GM03348 (cell line): ENCODE measurements at places on chromosomes 16 and 17.
A peak's percentile ranks its signal among the peaks of the same experiment; 100 is the strongest.

DNA sequence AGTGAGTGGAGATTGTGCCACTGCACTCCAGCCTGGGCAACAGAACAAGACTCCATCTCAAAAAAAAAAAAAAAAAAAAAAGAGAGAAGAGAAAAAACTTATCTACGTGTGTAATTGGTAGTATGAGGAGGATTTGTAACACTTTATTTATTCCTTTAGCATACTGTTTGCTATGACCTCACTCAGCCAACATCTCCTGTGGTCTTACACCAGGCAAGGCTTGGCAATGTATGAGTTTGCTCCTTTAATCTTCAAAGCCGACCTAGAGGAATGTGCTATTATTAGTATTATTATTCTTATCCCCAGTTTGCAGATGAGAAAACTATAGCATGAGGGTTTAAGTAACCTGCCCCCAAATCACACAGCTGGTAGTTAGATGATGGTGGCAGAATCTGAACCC lies 35.8 kb upstream of the HAPSTR1 start:
- DNase-seq: no peak

DNA sequence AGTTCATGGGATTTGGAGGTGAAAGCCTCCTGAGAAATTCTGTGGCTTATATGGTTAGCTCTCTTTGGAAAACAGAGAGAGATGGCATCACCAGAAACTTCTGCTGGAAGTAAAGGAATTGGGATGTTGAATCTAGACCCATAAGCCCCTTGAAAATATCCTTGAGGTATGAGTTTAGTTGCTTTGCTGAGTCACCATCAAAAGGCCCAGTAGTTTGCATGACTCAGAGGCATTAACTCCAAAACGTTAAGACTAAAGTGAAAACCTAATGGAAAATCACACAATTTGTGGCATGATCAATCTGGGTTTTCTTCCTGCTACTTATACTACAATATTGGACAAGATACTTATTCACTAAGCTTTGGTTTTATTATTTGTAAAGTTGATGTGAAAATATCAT lies 349.2 kb upstream of the SALL1 start:
- DNase-seq: no peak

- peak; percentile 46 for DNase-seq
Observed at GRCh38 chr16:59859676-59860402, 1125.7 kb upstream of the GOT2 start.

DNA sequence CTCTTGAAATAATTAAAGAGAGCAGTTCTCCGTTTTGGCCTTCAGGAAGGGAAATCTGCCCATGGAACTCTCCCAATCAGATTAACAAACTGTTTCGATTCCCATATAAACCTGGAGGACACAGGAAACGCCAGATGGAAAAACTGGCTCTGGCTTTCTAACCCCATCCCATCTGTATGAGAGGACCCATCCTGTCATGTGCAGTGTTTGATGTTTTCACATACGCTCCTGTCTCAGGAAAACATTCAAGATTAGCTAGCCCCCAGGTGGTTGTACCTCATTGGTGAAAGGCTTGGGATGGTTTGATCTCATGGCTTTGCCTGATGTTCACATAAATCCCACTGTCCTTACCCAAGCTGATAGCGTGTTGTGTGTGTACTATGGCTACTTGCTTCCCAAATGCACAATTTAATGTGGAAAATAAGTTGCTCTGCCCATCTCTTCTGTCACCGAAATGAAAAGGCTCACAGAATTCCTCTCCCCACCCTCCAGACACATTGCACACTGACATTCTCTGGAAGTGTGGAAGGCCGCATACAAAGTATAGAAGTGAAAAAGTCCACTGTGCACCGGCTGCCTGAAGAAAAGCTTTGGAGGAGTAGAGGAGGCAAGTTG lies 18.2 kb upstream of the ERN1 start:
- DNase-seq: no peak

- no peak for DNase-seq
Observed at GRCh38 chr16:47019568-47019967, 46.1 kb upstream of the DNAJA2 start.

DNA sequence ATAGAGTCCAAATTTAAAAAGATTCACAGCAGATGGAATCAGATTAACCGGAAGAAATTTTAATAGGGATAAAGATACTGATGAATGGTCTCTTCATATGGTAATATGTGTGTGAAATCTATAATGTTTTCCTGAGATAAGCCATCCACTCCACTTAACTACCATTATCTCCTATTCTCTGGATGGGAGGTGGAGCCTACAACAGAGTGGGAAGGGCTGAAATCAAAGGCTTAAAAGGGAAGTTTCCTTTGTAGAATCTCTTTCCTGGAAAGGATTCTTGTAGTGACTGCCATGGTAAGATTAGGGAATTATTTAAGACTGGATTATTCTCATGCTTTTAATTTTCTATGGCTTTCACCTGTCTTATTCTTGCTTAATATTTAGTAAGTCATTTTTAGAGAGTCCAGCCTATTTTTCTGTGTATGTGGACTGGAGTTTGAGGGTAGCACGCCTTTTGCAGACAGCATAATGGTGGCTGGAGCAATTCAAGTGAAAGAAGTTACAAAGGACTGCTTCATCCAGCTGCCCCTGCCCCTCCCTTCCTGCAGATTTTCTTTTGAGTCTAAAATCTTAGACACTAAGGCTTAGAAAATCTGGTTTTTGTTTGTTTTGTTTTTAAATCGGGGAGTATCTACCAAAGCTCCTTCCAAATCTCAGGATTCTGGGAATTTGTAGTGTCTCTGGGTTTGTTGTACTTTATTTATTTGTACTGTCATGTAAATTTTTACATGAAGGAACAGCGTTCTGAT lies 26.5 kb downstream of the KAT7 start:
- no peak for DNase-seq

GRCh38 chr16:4115209-4115948 lies 863 bp downstream of the ADCY9 start:
- peak; percentile 87 for DNase-seq

GRCh38 chr17:64617125-64617780 lies 44.9 kb downstream of the SMURF2 start:
- no peak for DNase-seq

- no peak for DNase-seq
Observed at GRCh38 chr16:56145369-56145768, 45.9 kb upstream of the GNAO1 start.

DNA sequence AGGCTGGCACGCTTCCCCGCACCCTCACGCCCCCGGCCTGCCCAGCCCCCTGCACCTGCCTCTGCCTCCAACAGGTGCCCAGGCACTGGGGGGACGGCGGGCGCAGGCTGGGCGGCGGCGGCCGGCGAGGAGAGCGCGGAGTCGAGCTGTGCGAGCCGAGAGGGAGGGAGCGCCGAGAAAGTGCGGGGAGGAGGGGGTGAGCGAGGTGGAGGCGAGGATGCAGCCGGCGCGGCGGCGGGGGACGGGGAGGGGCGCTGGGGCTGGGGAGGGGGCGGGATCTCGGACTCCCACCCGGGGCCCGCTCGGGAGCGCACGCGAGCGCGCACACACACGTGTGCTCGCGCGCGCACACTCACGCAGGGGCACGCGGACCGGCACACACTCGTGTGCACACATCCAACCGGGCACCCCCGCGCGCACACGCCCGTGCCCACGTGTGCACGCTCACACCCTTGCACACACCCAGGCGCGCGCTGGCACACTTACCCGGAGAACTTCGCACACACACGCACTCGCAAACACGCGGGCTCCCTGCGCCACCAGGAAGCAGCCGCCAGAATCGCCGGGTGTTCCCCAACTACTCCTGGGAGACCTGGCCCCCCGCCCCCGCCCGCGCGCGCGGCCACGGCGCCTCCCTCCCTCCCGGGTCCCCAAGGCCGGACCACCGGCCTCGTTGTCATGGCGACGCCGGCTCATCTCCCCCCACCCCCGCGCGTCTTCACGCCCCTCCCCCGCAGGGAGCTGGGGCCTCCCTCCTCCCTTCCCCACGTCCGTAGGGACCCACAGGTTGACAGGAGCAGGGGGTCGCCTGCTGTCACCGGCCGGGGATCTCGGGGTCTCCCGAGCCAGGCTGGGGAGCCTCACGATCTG lies at the start of gene DOC2A:
TSS of gene DOC2A (minus strand) at position 184 of the 870 bp plus-strand sequence. CDS start 805 bp downstream, outside the sequence.
- peak; percentile 45 for DNase-seq

DNA sequence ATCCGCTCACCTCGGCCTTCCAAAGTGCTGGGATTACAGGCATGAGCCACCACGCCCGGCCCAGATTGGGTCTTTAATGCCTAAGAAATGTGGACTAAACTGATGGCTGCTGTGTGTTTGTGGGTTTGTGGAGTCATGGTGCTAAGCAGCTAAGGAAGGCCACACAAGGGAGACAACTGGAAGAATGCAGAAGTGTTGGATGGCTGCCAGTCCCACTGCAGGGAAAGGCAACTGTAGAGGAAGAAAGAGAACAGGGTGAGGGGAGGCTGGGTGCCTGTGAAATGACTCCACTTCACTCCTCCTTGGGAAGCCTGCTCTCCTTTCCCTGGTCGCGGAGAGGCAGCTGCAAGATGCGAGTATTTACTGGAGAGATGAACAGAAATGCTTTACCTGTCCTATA lies 23.5 kb upstream of the SIAH1 start:
- DNase-seq: peak; percentile 25

DNA sequence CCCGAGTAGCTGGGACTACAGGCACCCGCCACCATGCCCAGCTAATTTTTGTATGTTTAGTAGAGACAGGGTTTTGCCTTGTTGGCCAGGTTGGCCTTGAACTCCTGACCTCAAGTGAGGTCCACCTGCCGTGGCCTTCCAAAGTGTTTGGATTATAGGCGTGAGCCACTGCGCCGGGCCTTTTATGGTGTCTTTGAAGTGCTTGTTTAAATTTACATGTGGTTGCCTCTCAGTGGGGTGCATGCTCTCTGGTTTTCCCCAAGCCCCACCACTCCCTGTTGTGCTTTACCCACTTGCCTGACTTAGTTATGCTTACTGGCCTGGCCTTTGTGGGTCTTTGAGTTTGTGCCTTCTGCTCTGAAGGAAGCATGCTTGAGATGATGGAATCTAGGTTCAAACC lies 132.0 kb downstream of the PRKCB start:
- no peak for DNase-seq

GRCh38 chr16:78640886-78641285 lies 541.4 kb downstream of the WWOX start:
- DNase-seq: no peak

DNA sequence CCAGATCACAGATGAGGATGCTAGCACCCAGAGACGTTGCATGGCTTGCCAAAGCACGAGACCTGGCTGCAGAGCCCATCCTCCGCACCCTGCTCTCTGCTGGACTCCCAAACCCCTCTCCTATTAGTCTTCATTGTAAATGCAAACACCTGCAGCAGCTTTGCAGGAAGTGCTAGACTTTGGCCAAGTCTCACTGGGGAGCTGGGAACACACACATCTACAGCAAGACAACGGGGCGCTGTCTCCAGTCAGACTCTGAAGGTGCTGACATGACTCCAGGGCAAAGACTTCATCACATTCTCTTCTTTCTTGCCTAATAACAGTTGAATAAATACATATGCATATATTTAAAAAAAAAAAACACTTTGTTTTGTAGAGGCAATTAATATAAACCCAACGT lies 43.8 kb downstream of the CYTH1 start:
- DNase-seq: no peak

GRCh38 chr17:27793168-27793905 lies 7.0 kb downstream of the NOS2 start:
- DNase-seq: peak; percentile 44
